Calu3 (cell line): ENCODE measurements at places on chromosomes 13 and 19. TPM values are rescaled to one million over a fixed set of nuclear protein-coding genes. Genes with fewer than 3 reads are reported as not detected.

DNA sequence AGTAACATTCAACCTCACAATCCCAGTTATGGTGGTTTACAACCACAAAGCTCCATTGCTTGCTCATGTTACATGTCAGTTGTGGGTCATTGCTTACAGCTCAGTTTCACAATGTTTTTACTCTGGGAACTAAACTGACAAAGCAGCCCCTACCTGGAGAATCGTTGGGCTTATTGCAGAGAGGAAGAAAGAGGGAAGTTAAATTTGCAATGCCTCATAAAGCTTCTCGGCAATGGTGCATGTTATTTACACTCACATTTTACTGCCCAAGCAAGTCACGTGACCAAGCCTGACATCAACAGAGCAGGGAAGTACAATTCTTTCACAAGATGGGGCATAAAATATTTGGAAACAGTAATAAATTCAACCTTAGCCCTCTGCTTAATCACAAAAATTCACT is 441.6 kb downstream of the TDRD3 start:
- no peak for DNase-seq

DNA sequence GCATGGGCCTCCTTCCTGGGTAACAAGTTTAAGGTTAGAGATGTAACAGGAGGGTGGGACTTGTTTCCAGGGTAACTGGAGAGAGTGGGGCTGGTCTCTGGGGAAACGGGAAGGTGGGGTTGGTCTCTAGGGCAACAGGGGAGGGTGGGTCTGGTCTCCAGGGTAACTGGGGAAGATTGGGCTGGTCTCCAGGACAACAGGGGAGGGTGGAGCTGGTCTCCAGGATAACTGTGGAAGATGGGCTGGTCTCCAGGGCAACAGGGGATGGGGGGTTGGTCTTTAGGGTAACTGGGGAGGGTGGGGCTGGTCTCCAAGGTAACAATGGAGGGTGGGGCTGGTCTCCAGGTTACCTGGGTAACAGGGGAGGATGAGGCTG is 36.5 kb downstream of the SPTBN4 start:
- DNase-seq = no peak

The NCCRP1 gene
- 2.0 and 2.1 TPM in 2 replicates for total RNA-seq

GRCh38 chr13:100497389-100497788 is 91.2 kb downstream of the GGACT start:
- no peak for DNase-seq

The AXL gene
- 107 and 118 TPM in 2 replicates for total RNA-seq

- no peak for DNase-seq
Measured at GRCh38 chr19:42553292-42554045, 25.2 kb upstream of the CEACAM1 start.

The ZNF99 gene
- not detected in 2 replicates for total RNA-seq

The FZR1 gene
- 33.1 and 34.5 TPM in 2 replicates for total RNA-seq

The MUC16 gene
- 0.15 and 0.17 TPM in 2 replicates for total RNA-seq

The FFAR3 gene
- total RNA-seq = not detected in 2 replicates

The MCEMP1 gene
- total RNA-seq = not detected in 2 replicates

The GPX4 gene
- 246 and 251 TPM in 2 replicates for total RNA-seq

GRCh38 chr19:9165261-9165660 is 13.5 kb upstream of the OR7D2 start:
- DNase-seq = no peak

The COX7A1 gene
- total RNA-seq = not detected in 2 replicates

- no peak for DNase-seq
Measured at GRCh38 chr19:47221080-47221841, 9.7 kb downstream of the BBC3 start.
